Head of caudate nucleus (tissue), 42 donors: ENCODE measurements at places on chromosomes 1 and 21.
A peak's percentile ranks its signal among the peaks of the same experiment; 100 is the strongest.

DNA sequence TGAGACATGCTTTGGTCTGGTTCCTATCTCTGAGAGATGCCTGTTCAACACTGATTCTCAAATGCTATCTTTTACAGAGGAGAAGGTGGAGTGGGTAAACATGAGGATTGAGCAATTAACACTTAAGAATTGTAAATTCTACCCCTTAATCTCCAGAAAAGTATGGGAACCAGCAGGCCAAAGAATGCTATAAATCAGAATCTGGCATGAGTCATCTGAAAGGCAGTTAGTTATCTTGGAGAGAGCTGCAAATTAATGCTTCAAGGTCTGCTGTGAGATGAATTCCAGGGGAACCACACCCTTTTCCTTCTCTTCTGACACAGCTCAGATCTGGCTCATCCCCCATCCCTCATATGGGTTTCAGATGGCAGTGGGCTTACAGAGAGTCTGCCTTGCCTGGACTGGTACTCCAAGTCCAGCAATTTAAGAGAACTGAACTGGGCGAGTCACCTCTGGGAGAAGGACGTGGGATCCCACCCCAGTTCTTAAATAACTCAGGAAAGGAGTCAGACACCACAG is 5.2 kb downstream of the S100A10 start:
- peak; percentile 14 for DNase-seq

DNA sequence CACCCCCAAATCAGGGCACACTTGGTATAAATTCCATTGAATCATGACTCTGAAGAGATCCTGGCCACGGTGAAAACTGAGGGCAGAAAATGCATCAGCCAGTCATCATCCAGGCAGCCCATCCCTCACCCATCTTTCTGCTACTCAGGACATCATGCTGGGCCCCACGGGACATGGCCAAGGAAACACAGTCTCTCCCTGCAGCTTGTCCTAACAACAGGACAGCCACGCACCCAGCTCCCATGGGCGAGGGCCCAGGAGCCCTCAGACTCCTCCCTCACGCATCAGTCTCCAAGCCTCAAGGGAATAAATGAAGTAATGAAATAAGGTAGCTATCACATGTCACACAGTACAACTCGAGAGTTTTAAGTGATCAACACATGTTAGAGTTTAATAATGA is 37.8 kb downstream of the ELK4 start:
- no peak for DNase-seq

- DNase-seq, result no peak
These were observed 48.6 kb downstream of the INTS7 start for GRCh38 chr1:211986628-211987254.

DNA sequence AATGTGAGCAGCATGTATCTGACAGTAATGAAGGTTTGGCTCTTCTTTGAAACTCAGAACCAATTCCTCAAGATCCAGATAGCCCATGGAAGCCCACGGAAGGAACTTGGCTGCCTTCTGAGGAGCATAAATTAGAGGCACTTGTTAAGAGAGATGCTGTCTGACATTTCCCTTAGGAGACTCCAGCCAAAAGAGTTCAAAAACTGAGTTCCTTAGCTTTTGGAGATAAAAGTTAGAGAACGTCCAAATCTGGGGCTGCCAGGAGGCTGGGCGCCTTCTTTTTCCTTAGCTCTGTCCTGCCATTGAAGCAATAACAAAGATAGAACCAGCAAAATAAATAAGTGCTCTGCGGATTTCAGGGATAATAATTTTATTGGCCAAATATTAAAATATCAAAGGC is 439.6 kb upstream of the USP24 start:
- no peak for DNase-seq

DNA sequence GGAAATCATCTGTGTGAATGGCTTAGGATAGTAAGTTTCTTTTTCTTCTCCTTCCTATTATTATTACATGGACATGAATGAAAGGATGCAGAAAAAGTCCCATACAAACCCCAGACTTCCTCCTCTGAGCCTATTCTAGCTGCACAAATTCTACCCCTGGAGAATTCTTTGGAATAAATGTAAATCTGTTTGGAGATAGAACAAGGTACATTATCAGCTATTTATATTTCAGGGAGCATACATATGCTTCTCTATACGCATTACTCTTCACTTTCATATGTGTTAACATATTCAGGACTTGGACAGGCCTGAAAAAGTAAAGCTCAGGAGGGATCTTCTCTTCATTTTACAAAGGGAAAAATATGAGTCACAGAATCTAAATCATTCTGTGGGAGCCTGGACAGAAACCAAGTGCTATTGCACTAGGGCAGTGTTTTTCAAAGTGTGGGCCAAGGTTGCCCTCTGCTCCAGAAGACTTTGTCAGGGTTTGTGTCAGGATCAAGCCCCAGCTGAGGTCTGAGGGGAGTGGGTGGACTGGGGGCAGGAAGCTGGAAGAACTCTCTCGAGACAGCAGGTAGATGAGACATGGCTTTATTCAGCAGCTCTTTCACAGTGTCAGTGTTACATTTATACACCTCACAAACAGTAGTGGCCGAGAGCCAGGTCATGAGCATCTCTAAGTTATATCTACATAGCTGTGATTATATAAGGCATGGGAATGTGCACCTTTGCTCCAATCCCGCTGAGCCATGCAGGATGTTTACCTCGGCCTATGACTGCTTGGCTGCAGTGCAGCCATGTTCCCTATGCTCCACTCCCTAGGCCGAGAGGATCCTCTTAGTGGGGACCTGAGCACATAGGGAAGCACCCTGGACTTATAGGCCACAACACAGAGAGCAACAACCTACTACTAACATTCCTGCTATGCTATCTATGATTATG is 114.3 kb downstream of the GDAP2 start:
- no peak for DNase-seq

DNA sequence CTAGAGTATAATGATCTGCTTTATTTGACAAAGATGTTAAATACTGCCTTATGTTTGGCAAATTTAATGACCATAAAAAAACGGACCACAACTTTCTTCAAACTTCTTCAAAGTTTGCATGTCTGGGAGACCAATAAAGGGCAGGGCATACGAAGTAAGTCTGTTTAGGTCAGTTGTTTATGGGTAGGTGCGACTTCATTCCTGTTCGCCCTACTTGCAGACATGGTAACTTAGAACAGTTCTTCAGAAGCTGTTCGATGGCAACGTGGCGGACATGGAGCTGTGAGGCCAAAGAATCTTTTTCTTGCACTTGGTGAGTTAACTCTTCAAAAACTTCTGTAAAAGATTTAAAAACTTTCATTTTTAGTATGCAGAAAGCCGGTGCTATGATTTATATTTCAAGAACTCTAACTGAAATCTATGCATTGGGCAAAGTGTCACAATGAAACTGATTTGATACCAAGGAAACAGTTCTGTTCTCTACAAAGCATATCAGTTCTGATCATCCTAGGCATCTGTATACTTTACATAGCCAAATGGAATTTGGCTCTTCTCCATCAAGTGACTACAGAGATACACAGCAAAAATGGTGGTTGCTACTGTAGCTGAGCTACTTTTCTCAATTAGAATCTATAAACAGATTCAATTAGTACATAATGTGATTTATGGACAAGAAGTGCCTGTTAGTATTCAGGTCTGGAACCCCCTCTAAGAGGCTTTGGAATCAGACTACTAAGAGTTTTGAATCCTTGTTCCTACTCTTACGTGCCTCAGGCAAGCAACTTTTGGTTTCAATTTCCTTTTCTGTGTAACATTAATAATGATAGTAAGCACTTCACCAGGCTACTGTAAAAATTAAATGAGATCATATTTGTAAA is 25.7 kb downstream of the C21orf91 start:
- DNase-seq, result no peak

DNA sequence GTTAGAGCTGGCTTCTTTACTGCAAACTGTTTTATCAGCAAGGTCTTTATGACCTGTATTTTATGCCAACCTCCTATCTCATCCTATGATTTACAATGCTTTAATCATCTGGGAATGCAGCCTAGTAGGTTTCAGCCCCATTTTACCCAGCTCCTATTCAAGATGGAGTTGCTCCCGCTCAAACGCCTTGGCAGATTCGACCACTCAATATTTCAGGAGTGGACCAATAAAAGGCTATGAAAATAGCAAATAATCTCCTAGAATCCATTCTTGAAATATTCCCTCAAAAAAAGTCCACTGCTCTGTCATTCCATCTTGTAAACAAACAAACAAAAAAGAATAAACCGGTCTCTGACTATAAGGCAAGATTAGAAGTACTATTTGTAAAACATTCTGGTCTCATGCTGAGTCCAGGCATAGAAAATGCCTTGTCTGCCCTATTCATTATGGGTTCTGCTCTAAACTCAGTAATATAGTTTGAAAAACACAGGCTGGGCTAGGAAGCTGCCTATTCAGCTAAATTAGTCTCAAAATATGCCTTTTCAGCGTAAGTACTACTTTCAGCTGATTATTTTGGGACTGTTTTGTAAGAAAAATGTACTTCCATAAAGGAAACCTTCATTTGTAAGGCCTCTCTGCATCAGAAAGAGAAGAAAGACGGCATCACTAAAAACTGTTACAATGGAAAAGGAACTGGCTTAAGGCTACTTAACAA is 53.0 kb downstream of the TBX19 start:
- DNase-seq, result no peak

DNA sequence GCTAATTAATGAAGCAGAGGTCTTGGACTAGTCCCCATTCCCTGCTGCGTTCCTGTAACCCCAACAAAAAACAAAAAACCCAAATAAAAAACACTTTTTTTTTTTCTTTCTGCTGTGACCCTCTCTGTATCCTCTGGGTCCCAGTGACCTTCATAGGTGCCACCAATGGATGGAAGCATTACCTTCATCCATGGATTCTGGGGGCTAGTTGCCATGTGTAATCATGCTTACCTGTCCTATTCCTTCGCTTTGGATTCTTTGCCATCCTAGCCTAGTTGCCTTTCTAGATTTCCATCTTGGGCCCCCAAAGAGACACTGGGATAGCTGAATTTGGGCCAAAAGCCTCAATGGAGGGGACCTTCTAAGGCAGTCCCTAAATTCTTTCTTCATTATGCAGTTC is 1208.7 kb downstream of the BRINP3 start:
- no peak for DNase-seq

- DNase-seq, result no peak
These were observed 87.5 kb downstream of the COP1 start for GRCh38 chr1:176119549-176119948.

GRCh38 chr1:18805150-18805879 is 54.1 kb downstream of the TAS1R2 start:
- no peak for DNase-seq

GRCh38 chr1:157178490-157178889 is 40.3 kb upstream of the ETV3 start:
- DNase-seq, result no peak

- DNase-seq, result no peak
These were observed 59.4 kb downstream of the DIPK1A start for GRCh38 chr1:92901699-92902405.

DNA sequence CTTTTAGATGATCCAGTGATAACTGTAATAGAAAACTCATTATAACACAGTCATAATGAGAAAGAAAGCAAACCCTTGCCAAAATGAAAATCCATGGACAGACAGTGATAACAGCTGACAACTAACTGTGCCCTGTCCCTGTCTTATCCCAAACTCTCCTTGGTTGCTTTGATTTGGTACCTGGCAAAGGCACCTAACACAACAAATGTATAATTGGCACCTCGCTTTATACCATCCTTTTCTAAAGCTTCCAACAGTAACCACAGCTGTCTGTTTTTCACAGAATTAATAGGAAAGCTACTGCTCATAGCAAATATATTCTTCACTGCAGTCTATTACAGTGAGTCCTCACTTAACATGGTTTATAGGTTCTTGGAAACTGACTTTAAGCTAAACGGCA is 118.4 kb upstream of the KRTAP19-8 start:
- DNase-seq, result no peak

- no peak for DNase-seq
These were observed 48.3 kb downstream of the IGSF21 start for GRCh38 chr1:18155881-18156385.
